Endodermal cell (in vitro differentiated cells): ENCODE measurements at places on chromosomes 16 and 17. TPM values are rescaled to one million over a fixed set of nuclear protein-coding genes. Genes with fewer than 3 reads are reported as not detected.
A peak's percentile ranks its signal among the peaks of the same experiment; 100 is the strongest.

DNA sequence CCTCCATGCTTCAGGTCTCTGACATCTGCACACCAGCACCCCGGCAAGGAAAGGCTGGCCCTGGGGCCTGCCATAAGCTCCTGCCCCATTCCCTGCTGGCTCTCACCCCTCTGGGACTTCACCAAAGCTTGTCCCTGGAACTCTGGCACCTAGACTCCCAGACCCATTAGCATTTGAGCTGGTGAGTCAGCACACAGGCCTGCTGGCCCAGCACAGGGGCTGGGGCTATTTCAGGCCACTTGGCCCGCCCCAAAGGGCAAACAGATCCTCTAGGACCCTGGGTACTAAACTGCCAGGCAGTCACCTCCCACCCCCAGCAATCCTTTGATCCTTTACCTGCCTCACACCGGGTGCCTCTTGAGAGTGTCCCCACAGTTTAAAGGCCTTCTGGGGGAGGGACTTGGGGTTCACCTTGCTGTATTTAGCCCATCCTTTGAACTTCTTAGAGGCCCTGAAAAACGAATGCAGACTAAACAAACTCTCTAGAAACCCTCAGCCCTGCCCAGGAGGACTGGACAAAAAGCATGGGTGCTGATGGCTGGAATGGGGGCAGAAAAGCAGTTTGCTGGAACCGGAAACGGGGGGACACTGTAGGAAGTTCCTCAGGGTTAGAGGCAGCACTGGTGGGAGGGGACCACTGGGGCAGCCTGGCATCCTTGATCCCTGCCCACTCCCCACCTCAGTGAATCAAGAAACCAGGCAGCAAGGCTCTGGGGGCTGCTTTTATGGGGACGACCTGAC is 3.2 kb upstream of the SAMD14 start:
- no peak overlapping the region for H3K27ac ChIP-seq
- H3K4me1 ChIP-seq, result no peaks in the 10 kb centered on the region
- H3K36me3 ChIP-seq, result peaks cover 28% of the 10 kb centered on the region
- peak; percentile 89 for DNase-seq

- H3K27me3 ChIP-seq, result no peaks in the 10 kb centered on the region
- H3K4me1 ChIP-seq, result no peaks in the 10 kb centered on the region
- DNase-seq, result no peak
Measured at GRCh38 chr16:84810518-84811273, 9.1 kb upstream of the CRISPLD2 start.

DNA sequence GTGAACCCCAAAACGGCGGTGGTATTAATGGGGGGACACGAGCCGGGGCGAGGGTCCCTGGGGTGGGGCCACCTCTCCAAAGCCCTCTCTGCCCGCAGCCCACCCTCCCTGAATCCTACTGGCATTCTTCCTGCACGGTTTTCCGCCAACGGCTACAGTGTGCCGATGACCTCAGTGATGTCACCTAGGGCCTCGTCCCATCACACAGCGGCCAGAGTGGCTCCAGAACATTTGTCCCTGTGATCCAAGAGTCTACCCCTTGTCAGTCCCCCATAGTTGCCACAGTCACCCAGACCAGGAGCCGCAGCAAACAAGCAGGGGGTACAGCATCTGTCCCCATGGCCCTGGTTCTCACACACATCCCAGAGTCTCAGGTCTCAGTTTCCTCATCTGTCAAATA is 13.9 kb downstream of the ZFPM1 start:
- DNase-seq, result no peak
- no peak overlapping the region for H3K27ac ChIP-seq
- H3K36me3 ChIP-seq, result no peaks in the 10 kb centered on the region
- peaks cover 13% of the 10 kb centered on the region for H3K4me1 ChIP-seq

- H3K4me1 ChIP-seq, result no peaks in the 10 kb centered on the region
- peak overlapping the region; percentile 94 for H3K4me3 ChIP-seq
- H3K27ac ChIP-seq, result peak overlapping the region; percentile 77
- DNase-seq, result peak; percentile 84
Measured at GRCh38 chr17:28317966-28318758, 838 bp upstream of the TMEM97 start.

- no peaks in the 10 kb centered on the region for H3K36me3 ChIP-seq
- no peak overlapping the region for H3K4me3 ChIP-seq
- no peak overlapping the region for H3K27ac ChIP-seq
- peak; percentile 34 for DNase-seq
- no peaks in the 10 kb centered on the region for H3K27me3 ChIP-seq
Measured at GRCh38 chr17:12242345-12242954, 221.8 kb downstream of the MAP2K4 start.

GRCh38 chr16:73113336-73113735 is 65.4 kb upstream of the ZFHX3 start:
- DNase-seq, result no peak
- H3K27ac ChIP-seq, result no peak overlapping the region
- H3K4me1 ChIP-seq, result no peaks in the 10 kb centered on the region
- no peak overlapping the region for H3K4me3 ChIP-seq

GRCh38 chr17:59763861-59764260 is 56.4 kb downstream of the VMP1 start:
- H3K36me3 ChIP-seq, result peaks cover 13% of the 10 kb centered on the region
- no peak for DNase-seq
- H3K4me1 ChIP-seq, result no peaks in the 10 kb centered on the region

GRCh38 chr16:62060089-62060488 is 23.9 kb upstream of the CDH8 start:
- H3K4me3 ChIP-seq, result no peak overlapping the region
- peaks cover 66% of the 10 kb centered on the region for H3K27me3 ChIP-seq
- H3K27ac ChIP-seq, result no peak overlapping the region
- DNase-seq, result no peak
- H3K4me1 ChIP-seq, result no peaks in the 10 kb centered on the region

- H3K27me3 ChIP-seq, result no peaks in the 10 kb centered on the region
- DNase-seq, result no peak
- no peak overlapping the region for H3K27ac ChIP-seq
- no peaks in the 10 kb centered on the region for H3K36me3 ChIP-seq
- peaks cover 4% of the 10 kb centered on the region for H3K4me1 ChIP-seq
- no peak overlapping the region for H3K4me3 ChIP-seq
Measured at GRCh38 chr17:28547096-28547622, 5.3 kb downstream of the UNC119 start.

- H3K36me3 ChIP-seq, result no peaks in the 10 kb centered on the region
- DNase-seq, result no peak
- H3K27ac ChIP-seq, result no peak overlapping the region
- no peak overlapping the region for H3K4me3 ChIP-seq
- no peaks in the 10 kb centered on the region for H3K4me1 ChIP-seq
Measured at GRCh38 chr16:35215287-35215686, 1755.9 kb downstream of the TP53TG3F start.

DNA sequence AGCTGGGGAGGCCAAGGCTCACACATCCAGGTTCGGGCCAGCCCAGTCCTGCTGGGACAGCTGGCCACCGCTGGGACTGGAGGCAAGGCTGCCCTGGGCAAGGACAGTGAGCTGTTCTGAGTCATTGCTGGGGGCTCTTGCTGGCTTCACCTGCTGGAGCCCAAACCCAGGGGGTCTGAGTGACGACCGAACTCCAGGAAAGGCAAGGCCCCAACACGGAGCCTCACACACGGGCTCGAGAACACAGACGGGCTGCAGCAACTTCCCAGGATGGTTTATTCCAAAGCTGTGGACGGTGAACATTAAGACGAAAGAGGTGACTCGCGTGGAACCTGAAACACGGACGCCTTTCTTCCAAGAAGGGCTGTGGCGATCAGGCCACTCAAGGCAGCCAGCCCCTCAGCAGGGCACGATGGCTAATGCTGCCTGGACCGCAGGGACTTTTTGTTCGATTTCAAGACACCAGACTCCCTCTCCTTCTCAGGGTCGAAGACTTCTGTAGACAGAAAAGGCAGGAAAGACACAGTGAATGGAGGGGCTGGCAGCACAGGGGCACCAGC is 21.5 kb downstream of the KDM8 start:
- no peak overlapping the region for H3K4me3 ChIP-seq
- H3K27ac ChIP-seq, result no peak overlapping the region
- H3K4me1 ChIP-seq, result no peaks in the 10 kb centered on the region
- H3K27me3 ChIP-seq, result no peaks in the 10 kb centered on the region
- DNase-seq, result no peak

The TBC1D16 gene
- 44.8 to 129 TPM (median 116 TPM) in 3 replicates for total RNA-seq

The AIPL1 gene
- total RNA-seq, result 0.45 TPM in 1 of 3 replicates, not detected in the others

DNA sequence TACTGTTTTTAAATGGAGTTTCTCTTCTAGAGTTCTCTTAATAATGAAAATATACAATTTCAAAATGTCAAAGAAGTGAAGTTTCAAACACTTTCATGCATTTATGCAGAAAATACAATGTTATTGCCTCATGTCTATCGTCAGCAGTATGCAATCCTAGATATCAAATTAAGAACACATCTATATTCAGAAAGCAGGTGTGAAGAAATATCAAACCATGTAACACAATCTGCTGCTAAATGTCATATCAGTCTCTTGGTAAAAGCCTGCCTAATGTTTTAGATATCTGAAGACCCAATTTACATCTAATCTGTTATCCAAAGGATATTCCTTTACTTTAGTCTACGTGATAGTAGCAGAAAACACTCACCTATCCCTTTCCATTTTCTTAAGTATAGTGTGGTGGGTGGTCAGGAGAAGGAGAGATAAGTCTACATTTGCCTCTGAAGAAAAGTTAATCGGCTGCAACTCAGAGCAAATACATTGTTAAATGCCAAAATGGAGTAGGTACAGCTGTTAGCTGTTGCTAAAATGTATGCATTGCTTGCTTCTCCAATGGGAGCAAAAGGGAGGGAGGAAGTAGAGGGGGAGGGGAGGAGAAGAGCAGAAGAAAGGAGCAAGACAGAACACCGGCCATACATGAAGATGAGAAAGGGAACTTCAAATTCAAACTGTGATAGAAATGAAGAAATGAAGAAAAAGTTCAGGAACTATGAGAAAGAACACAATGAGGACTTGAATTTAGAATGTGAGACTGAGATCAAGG is 64.9 kb downstream of the ITFG1 start:
- no peaks in the 10 kb centered on the region for H3K36me3 ChIP-seq
- no peak overlapping the region for H3K4me3 ChIP-seq
- no peaks in the 10 kb centered on the region for H3K4me1 ChIP-seq
- DNase-seq, result no peak
- no peak overlapping the region for H3K27ac ChIP-seq

DNA sequence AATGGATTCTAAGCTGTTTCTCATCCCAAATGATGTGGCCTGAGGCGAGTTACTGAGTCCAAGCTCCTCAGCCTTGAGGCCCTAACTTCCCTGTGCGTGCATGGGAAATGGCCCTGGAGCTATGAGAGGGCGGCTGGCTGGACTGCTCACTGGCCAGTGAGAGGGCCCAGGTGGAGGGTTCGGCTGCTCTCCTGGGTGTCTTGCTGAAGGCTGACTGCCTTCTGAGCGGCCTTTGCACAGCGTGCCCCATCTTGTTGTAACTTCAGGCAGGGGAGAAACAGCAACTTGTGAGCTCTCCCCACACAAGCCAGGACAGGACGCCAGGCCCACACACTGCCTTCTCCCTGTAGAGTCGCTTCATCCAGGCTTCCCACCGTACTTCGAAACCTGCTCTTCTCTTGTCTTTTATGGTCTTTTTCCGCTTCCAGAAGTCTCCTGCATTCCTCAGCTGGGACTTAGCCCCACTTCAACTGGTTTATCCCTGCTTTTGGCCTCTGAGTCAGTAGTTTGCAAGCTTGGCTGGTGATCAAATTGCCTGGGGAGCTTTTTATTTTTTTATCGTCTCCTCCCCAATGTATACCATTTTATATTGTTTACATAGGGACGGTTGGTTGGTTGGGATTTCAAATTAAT is 13.3 kb downstream of the CDH3 start:
- no peaks in the 10 kb centered on the region for H3K4me1 ChIP-seq
- no peak overlapping the region for H3K27ac ChIP-seq
- H3K27me3 ChIP-seq, result no peaks in the 10 kb centered on the region
- DNase-seq, result no peak
- no peak overlapping the region for H3K4me3 ChIP-seq
- no peaks in the 10 kb centered on the region for H3K36me3 ChIP-seq

GRCh38 chr16:58685084-58685449 is 497 bp upstream of the SLC38A7 start:
- H3K36me3 ChIP-seq, result peaks cover 2% of the 10 kb centered on the region
- peak overlapping the region; percentile 86 for H3K4me3 ChIP-seq
- H3K27me3 ChIP-seq, result peaks cover 17% of the 10 kb centered on the region
- H3K27ac ChIP-seq, result no peak overlapping the region
- no peaks in the 10 kb centered on the region for H3K4me1 ChIP-seq
- no peak for DNase-seq

GRCh38 chr17:82435601-82436583 is 14.7 kb downstream of the CYBC1 start:
- no peaks in the 10 kb centered on the region for H3K36me3 ChIP-seq
- H3K4me3 ChIP-seq, result no peak overlapping the region
- no peaks in the 10 kb centered on the region for H3K27me3 ChIP-seq
- no peaks in the 10 kb centered on the region for H3K4me1 ChIP-seq
- H3K27ac ChIP-seq, result no peak overlapping the region

- no peaks in the 10 kb centered on the region for H3K36me3 ChIP-seq
- H3K27me3 ChIP-seq, result no peaks in the 10 kb centered on the region
- DNase-seq, result peak; percentile 58
- H3K4me1 ChIP-seq, result peaks cover 6% of the 10 kb centered on the region
Measured at GRCh38 chr17:59830007-59830630, 62.6 kb downstream of the TUBD1 start.

GRCh38 chr16:88489163-88489741 is 36.2 kb downstream of the ZFPM1 start:
- no peak overlapping the region for H3K4me3 ChIP-seq
- H3K4me1 ChIP-seq, result peaks cover 8% of the 10 kb centered on the region
- no peaks in the 10 kb centered on the region for H3K27me3 ChIP-seq
- peaks cover 10% of the 10 kb centered on the region for H3K36me3 ChIP-seq
- no peak overlapping the region for H3K27ac ChIP-seq
- DNase-seq, result no peak
